ENCODE measurements at places on chromosomes 2 and 18.

GRCh38 chr2:58890865-58891525, 649.9 kb upstream of the FANCL start:
- DNase-seq: no peak

DNA sequence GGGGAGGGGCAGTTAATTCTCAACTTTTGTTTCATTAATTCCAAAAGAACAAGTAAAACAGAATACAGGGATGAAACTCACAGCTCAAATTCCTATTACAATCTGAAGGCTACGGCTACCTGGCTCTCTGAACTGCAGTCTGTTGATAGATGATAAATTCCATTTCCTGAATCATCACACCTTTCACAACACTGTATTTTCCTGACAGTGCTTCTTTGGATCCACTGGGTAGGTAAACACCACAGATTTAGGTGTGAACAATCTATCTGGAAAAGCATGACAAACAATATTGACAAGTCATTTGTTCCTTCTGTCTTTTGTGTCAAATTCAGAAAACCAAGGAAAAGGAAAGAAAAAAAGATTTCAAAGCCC, 843.2 kb downstream of the LRRTM4 start:
- DNase-seq: no peak

- no peak for DNase-seq
Measured at GRCh38 chr2:39178756-39179155, 57.9 kb upstream of the SOS1 start.

- no peak for DNase-seq
Measured at GRCh38 chr2:139427164-139427563, 647.0 kb upstream of the NXPH2 start.

GRCh38 chr18:26271917-26272549, 45.8 kb downstream of the TAF4B start:
- DNase-seq: no peak

DNA sequence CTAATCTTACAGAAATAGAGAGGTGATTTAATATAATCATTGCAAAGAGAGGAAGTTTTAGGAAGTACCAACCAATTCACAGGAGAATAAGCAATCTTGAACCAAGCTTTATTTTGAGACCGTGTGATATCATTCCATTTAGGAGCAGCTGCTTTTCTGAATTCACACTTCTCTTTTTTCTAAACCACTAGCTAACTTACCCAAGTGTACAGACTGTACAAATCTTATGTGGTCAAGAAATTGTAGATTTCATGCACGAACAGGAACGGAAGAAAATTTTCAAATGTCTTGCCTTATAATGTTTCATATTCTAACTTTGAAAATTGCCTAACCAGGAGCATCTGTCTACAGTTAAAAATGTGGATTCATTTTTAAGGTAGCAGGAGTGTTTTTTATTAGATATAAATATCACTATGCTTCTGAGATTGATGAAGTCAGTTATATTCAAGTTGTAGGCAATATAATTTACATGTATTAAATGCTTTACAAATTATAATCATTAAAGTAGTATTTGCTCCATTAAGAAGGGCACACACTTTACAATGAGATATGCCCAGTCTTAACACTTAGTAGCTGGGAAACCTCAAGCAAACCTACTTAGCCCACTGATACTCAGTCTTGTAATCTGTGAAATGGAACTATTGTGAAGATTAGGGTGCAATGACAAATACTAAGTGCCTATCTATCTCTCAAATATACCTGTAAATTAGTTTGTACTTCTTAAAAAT, 302.2 kb upstream of the STON1 start:
- DNase-seq: no peak

- peak; percentile 74 for DNase-seq
Measured at GRCh38 chr2:26401739-26402541, at the start of gene DRC1. Gene DRC1, plus strand, starts transcription at chr2:26401920. Its CDS starts 70 bp downstream, at chr2:26401990.

DNA sequence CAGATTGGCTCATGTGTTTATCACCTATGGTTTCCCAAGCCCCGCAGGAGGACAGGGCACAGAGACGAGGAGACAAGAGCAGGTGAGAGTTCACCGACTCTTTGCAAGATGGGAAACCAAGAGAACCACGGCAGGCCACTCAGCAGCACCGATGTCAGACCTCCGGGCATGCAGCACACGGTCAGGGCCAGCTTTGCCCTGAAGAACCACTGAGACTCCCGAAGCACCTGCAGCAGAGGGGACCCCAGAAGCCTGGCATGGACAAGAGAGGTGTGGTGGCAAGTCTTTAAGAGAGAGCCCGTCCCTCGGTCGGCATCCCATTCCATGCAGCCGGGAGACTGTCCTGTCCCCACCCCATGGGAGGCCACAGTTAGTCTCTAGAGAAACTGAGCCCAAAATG, 36.6 kb upstream of the TAF1B start:
- no peak for DNase-seq

DNA sequence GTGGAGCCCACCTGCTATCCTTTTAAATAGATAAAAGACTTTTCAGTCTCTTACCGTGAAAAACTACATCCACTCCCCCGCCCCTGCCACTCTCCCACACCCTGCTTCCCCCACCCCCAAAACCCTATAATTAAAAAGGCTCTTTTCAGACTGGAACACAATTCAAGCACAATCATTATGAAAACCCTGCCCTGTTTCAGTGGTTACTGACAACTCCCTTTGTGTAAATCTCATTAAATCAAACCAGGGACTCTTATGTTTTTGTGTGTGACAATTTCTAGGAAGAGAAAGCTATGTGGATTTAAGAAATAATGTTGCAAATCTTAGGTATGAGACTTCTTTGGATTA, 21.0 kb upstream of the ZNF532 start:
- DNase-seq: no peak

- no peak for DNase-seq
Measured at GRCh38 chr2:25275575-25275965, 66.2 kb downstream of the DNMT3A start.

- no peak for DNase-seq
Measured at GRCh38 chr2:180540761-180541160, 439.6 kb upstream of the UBE2E3 start.

DNA sequence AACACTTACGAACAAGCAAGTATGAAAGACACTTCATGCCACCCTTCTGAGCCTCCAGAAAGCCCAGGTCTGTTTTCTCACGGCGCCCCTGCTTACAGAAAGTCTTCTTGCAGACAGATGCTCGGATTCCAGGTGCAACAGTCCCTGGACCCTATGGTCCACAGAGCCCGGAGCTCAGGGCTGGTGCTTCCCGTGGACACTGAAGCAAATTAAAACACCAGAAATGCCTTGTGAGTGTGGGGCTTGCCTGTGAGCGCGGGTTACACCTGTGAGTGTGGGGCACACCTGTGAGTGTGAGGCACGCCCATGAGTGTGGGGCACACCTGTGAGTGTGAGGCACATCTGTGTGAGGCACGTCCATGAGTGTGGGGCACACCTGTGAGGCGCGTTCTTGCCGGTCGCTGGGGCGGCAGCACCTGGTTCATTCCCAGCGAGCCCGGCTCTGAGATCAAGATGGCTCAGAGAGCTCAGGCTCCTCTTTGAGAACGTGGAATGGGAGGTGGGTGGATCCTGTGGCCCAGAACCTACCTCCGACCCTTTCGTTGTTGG, 205.2 kb upstream of the TPO start:
- no peak for DNase-seq

DNA sequence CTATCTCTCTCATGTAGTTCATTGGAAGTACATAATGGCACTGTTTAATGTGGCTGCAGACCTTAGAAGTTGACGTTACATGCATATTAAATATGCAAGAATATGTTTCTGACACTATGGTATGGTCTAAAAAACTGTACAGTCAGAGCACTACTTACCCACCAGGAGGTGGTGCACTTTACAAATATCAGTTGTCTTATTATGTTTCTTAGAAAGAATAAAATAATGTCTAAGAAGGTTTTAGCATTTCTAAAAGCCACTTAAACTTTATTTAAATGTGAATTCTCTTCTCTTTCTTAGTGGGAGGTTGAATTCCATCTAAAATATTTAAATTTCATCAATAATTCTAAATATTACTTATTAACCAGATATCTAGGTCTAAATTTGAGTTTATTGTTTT, 4.3 kb downstream of the TMEFF2 start:
- DNase-seq: no peak

GRCh38 chr18:61637905-61638595, 254.8 kb downstream of the RNF152 start:
- no peak for DNase-seq

DNA sequence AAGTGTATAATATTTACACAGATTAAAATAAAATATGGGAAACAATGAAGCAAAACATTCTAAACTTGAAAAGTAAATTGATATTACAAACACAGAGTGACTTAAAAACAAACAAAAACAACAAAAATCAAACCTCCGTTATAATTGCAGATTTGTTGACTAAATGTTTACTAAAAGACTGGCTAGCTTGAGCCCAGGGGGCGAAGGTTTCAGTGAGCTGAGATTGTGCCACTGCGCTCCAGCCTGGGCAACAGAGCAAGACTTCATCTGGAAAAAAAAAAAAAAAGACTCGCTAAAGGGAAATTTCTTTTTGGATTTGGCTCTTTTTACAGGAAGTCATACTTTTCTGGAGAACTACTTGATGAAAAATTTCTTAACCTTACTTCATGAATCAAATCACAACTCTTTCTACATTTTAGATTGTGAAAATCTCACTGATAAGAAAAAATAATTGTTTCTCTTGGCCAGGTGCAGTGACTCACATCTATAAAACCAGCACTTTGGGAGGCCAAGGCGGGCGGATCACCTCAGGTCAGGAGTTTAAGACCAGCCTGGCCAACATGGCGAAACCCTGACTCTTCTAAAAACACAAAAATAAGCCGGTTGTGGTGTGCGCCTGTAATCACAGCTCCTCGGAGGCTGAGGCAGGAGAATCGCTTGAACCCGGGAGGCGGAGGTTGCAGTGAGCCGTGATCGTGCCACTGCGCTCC, 9.7 kb downstream of the TFPI start:
- no peak for DNase-seq

- no peak for DNase-seq
Measured at GRCh38 chr2:19214682-19215391, 143.6 kb downstream of the OSR1 start.

GRCh38 chr2:169361706-169362117, 622 bp downstream of the LRP2 start:
- no peak for DNase-seq

DNA sequence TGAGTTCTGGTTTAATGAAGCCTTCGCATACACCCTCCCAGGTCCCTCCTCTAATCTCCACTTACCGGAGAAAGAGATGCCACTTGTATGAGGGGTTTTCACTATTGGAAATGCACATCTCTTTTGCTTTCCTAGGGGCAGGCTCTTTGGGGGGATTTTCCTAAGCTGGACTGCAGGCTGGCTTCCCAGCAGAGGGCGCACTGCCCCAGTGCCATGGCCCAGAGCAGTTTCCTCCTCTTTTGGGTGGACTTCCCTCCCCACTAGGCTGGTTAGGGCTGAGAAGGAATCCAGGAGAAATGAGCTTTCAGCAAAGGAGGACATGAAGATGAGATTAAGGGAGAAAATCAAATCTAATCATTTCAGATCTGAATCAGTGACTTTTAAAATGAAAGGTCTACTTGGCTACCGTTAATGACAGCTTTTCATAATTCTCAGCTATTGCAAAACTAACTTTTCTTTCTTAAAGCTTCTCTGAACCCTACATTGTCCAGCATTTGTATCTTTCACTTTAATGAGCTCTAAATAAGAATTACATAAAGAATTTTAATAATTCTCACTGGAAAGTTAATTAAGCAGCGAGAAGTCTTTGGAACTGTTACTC, 784.1 kb upstream of the FANCL start:
- no peak for DNase-seq

GRCh38 chr2:101133492-101134100, 17.6 kb downstream of the TBC1D8 start:
- no peak for DNase-seq

- DNase-seq: no peak
Measured at GRCh38 chr2:235113854-235114253, 162.0 kb downstream of the SH3BP4 start.

DNA sequence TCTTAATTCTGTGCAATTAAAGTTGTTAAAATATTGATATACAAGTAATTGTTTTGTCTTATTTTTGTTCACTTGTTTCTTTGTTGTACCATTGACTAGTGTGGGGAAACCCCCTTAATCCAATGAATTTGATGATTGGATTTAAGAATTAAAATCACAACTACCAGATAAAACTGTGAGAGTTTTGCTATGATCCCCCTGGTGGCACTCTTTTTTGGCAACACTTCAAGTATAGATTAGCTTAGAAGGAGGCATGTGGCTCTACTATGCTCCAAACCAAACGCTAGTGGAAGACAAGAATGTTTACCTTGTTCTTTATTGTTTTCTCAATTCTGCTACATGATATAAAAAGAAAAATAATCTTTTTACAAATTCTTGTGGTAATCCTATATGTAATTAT, 477.8 kb upstream of the ETAA1 start:
- no peak for DNase-seq

DNA sequence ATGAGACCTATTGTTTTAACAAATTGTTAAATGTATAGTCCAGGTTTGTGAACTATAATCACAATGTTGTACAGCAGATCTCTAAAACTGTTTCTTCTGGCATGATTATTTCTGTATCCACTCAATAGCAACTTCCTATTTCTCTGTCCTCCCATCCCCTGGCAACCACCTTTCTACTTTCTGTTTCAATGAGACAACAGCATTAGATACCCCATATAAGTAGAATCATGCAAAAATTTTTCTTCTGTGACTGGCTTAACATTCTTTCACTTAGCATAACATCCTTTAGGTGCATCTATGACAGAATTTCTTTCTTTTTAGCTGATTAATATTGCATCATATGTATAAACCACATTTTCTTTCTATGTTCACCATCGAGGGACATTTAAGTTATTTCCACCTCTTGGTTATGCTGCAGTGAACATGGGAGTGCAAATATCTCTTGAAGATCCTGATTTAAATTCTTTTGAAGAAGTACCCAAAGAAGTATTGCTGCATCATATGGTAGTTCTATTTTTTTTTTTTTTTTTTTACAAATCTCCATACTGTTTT, 713.5 kb downstream of the LRP1B start:
- DNase-seq: no peak

DNA sequence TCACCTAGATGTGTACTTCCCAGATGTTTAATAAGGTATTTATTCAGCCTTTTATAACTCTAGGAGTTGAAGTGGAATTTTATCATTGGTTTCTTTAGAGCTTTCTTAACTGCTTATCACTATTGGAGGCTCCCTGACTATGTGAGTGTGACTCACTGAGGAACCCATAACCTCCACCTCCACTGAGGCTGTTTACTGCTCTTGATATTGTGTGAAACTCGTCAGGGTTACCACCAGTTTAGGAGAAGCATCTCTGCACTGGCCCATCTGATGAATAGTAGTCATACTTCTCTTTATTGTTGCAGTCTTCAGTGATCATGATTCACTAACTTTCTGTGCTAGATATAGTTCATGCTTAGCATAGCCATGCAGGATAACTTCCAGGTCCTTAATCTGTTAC, 79.6 kb upstream of the UBXN4 start:
- DNase-seq: no peak

GRCh38 chr2:217735899-217736298, 266.9 kb downstream of the TNS1 start:
- no peak for DNase-seq

- no peak for DNase-seq
Measured at GRCh38 chr18:36176711-36177110, 10.6 kb upstream of the MOCOS start.
